Mucosa of gallbladder (tissue), 1 donor: ENCODE measurements at places on chromosomes 4 and X. TPM values are rescaled to one million over a fixed set of nuclear protein-coding genes. Genes with fewer than 3 reads are reported as not detected.

GRCh38 chr4:182155806-182156205, 87.4 kb upstream of the TENM3 start:
- DNase-seq, result no peak

The MSX1 gene
- total RNA-seq, result 1.2 TPM

DNA sequence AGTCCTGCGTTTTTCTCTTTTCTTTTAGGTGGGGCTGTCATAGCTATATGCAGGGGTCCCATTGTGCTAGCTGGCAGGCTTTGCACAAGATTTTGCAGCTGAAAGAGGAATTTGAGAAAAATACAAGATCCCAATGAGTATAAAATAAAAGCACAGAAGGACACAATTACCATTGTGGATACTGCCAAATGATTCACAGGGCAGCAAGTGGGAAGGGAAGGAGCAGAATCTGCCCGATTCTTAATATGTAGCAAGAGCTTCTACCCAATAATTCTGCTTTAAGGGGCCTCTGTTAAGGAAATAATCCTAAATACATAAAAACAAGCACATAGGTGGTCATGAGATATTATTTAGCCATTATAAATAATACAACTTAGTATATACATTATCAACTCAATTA, 25.9 kb upstream of the ING2 start:
- no peak for DNase-seq

The TMEM156 gene
- 3.3 TPM for total RNA-seq

The IL3RA gene
- total RNA-seq, result 3.8 TPM

DNA sequence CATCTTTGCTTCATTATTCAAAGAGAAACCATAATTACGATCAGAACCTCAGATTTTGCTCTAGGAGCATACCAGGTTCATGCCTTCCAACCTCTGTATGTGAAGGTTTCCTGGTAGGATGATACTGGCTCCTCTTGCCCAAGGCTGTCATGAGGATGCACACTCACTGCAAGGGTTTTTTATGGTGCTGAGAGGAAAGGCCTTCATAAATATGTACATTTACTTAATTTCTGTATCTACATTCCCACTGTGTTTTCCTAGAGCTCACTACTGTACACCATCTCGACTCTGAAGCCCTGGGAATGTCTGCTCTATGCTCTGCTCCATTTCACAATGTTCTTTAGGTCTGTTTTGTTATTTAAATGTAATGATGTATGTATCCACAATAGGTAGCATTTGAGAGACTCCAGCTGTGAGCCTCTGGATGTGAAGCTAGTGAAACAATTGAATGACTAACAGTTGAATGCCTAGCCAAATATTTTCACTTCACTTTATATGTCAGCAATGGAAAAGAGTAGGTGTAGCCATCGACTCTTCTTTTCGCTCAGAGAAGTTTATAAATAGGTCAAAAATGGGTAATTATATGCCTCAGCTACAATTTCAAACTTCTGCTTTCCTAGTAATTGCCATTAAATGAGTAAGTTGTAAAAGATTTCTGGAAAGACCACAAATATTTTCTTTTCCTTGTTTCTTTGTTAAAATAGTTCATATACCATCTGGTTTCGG, 228.0 kb downstream of the PALLD start:
- DNase-seq, result no peak

The BMX gene
- total RNA-seq, result 3.7 TPM

GRCh38 chr4:44671636-44672035, 6.6 kb upstream of the GUF1 start:
- no peak for DNase-seq

The TSPAN5 gene
- 3.2 TPM for total RNA-seq

The FATE1 gene
- total RNA-seq, result 0.52 TPM

The GRIA2 gene
- 0.32 TPM for total RNA-seq

The DAPP1 gene
- 23.3 TPM for total RNA-seq

GRCh38 chrX:133923113-133923512, 62.3 kb downstream of the GPC3 start:
- DNase-seq, result no peak

The AMMECR1 gene
- total RNA-seq, result 5.7 TPM

DNA sequence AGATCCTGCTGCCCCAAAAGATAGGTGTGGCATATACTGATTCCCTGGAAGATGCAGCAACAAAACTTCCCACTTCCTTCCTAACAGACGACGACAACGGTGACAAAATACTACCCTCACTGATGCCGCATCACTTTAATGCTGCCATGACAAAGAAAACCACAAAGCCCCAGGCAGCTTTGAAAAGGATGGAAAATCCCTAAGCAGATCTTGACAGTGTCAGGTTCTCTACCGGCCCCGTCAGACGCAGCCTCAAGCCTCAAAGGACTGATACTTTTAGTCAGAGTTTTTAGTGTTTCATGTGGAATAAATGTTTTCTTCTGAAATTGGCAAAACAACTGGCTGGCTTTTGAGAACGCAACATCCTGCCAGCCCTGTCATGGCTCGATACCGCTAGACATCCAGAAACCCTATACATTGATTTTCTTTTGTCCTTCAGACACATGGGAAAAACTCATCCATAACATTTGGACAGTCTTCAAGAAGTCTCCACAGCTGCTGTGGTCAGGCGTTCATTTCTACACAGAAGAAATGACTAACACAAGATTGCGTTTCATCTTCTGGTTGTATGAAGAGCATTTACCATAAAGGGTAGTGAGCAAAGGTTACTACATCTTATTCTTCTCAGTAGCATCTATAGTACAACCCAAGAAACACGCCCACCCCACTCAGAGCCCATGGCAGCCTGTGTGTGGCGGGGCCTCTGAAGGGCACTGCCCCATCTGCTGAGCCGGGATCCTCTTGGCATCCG, 60.1 kb downstream of the GATB start:
- DNase-seq, result no peak

GRCh38 chr4:98716796-98717195, 58.4 kb upstream of the TSPAN5 start:
- no peak for DNase-seq

The CXCL13 gene
- total RNA-seq, result 2.8 TPM

DNA sequence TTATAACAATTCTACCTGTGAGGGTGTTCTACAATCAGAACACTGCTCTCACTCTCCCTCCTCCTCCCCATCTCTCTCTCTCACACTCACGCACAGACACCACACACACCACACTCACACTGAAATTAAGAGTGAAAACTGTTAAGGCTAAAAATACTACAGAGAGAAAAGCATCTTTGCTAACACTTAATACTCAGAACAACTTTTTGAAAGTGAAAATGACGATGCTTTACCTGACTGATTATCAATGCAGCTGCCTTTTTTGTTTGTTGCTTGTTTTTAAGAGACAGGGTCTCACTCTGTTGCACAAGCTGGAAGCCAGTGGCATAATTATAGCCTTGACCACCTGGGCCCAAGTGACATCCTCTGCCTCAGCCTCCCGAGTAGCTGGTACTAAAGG, 222.4 kb downstream of the APBB2 start:
- DNase-seq, result no peak

The LRPAP1 gene
- 227 TPM for total RNA-seq

- DNase-seq, result no peak
These were observed 209.1 kb upstream of the JADE1 start for GRCh38 chr4:128600410-128600809.

The TRO gene
- total RNA-seq, result 11.1 TPM

The KDR gene
- 24.0 TPM for total RNA-seq

The FAM114A1 gene
- total RNA-seq, result 80.6 TPM

DNA sequence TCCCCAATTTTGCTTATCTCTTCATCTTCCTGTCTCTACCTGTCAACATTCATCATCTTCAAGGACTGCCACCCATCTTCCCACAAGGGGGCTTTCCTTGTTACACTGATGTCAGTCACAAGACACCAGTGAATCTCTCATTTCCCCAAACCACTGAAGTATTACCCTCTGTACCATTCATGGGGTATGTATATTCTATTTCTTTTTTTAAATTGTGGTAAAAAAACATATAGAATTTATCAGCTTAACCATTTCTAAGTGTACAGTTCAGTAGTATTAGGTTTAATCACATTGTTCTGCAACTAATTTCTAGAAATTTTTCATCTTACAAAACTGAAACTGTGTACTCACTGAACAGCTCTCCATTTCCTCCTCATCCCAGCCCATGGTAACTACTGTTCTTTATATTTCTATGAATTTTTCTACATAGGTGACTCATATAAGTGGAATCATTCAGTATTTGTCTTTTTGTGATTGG, 98.6 kb downstream of the LARP7 start:
- DNase-seq, result no peak

The KLF3 gene
- 81.0 TPM for total RNA-seq

GRCh38 chr4:3699678-3700077, 66.5 kb upstream of the ADRA2C start:
- no peak for DNase-seq

- no peak for DNase-seq
These were observed 45.1 kb upstream of the HSD17B10 start for GRCh38 chrX:53479301-53479700.

- no peak for DNase-seq
These were observed 515.6 kb upstream of the GNPDA2 start for GRCh38 chr4:45241976-45242375.

DNA sequence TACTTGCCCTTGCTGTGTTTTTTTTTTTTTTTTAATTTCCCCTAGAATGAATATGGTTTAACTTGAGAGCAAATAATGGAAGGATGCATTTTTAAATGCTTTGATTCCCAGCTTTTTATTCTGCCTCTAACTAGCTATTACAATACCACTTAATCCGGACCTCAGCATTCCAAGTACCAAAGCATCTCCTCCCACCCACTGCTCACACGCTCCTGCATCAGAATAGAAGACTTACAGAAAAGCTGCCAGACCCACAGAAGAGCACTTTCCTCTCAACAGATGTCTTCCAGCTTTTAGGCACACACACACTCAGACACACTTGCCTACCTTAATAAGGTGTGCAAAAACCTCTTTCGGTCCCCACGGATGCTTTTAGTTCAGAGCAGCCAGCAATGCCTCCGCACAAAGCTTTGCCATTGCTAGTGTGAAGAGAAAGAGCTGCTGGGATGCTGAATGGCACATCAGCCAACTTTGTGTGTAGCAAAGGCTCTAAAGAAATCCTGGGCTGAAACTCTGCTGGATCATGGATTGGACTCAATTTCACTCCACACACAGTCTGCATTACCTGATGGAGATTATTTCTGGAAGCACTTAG, 1056.2 kb downstream of the DMD start:
- no peak for DNase-seq

DNA sequence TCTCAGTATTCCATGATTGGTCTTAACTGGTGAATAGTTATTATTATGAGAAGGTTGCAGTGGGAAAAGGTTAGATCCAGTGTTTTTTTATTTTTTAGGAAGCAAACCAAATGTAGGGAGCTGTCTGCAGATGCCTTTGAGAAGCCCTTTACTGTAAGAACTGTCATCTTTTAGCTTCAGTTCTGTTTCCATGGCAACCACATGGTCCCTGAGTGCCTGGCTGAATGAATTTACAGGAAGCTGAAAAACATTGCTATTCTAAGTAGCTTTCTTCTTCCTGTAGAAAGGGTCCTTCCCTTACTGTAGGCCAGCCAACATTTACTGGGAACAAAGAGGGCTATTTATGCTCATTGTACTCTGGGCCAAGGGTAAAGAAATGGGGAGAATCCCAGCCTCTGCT, 103.3 kb downstream of the DCLK2 start:
- no peak for DNase-seq

The SPANXD gene
- total RNA-seq, result not detected

DNA sequence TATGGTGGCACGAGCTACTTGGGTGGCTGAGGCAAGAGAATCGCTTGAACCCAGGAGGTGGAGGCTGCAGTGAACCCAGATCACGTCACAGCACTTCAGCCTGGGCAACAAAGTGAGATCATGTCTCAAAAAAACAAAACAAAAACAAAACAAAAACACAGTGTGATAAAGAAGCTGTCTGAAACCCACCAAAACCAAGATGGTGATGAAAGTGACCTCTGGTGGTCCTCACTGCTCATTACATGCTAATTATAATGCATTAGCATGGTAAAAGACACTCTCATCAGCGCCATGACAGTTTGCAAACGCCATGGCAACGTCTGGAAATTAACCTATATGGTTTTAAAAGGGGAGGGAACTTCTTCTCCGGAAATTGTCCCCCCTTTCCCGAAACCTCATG, 29.4 kb upstream of the OPHN1 start:
- DNase-seq, result no peak

The PLK4 gene
- 2.3 TPM for total RNA-seq

The TEC gene
- total RNA-seq, result 3.8 TPM

GRCh38 chr4:10050261-10050661, 29.0 kb upstream of the SLC2A9 start:
- DNase-seq, result no peak

GRCh38 chr4:83830138-83830888, 294.4 kb downstream of the GPAT3 start:
- DNase-seq, result no peak

- DNase-seq, result no peak
These were observed 174.8 kb downstream of the ENOX2 start for GRCh38 chrX:130728208-130728607.

The LARP1B gene
- 23.0 TPM for total RNA-seq

DNA sequence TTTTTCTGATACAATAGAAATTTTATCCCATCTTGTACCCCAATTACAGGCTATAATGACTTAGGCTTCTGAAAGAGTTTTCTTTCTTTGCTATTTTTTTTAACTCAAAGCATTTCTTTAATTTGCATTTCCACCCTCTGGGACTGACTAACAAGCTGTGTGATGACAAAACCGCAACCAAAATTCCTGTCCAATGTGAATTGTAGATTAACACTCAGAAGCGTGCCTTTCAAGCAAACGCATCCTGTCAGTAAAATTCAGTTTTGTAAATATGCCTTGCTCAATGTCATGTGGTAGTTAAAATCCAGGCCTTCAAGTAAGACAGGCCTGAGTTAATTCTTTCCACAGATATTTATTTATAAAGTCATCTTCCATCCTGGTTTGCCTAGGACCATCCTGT, 50.3 kb downstream of the STK32B start:
- no peak for DNase-seq

DNA sequence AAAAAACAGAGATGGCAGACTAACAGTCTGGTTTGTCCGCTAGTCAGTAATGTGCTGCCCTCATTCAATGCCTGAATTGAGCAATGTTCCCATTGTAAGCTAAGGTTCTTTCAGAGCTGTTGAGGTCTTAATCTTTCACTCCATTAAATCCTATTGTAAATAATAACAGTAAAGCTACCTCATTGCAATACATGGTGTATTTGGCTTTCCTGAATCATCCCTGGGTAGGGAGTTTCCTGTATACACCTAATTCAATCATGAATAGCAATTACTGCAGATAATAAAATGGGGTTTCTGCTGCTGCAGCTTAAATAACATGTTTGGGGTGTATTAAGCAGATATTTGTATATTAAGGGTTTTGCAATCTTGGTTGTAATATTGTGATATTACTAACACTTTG, 1100.2 kb upstream of the INTU start:
- DNase-seq, result no peak

DNA sequence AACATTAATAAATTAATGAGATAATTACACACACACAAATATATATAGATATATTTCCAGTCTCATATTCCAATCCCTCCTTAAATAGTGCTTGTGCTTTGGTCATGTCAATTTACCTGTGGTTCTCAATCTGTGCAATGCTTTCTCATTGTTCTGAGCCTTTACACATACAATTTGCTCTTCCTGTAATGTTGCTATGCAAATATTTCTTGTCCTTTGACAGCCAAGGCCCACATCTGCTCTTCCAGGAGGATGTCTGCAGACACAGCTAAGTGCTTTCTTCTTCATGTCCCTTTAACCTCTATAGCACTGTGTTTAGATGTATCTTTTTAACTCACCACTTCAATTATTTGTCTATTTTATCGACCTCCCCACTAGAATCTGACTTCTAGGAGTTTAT, 67.3 kb upstream of the RAPGEF2 start:
- no peak for DNase-seq
